ENCODE measurements at places on chromosomes 7 and 10.

- no peak for DNase-seq
These were observed 3.6 kb downstream of the NPM3 start for GRCh38 chr10:101779544-101780186.

GRCh38 chr10:11448190-11448544, 163.3 kb downstream of the USP6NL start:
- no peak for DNase-seq

- no peak for DNase-seq
These were observed 222.3 kb downstream of the BBS9 start for GRCh38 chr7:33351709-33352108.

GRCh38 chr10:75400771-75401568, 594 bp downstream of the ZNF503 start:
- DNase-seq, result no peak
